Activated gamma-delta T cell (primary cell): ENCODE measurements at places on chromosomes 4 and X.

DNA sequence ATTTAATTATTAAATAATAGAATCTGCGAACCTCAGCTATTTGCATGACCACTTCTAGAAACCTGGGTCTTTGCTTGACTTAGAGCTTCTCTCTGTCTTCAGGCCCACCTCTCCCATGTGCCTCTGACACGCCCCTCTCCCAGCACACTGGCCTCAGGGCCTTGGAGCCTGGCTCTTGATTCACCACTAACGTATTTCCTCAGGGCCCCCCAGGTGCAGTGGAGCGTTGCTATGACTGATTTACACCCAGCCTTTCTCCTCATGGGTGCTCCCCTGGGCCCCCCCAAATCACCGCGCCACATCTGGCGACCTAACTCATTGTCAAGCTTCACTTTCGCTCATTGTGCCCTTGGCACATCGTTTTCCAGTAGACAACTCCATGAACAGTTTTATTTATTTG is 37.9 kb upstream of the TENM3 start:
- no peak for DNase-seq

DNA sequence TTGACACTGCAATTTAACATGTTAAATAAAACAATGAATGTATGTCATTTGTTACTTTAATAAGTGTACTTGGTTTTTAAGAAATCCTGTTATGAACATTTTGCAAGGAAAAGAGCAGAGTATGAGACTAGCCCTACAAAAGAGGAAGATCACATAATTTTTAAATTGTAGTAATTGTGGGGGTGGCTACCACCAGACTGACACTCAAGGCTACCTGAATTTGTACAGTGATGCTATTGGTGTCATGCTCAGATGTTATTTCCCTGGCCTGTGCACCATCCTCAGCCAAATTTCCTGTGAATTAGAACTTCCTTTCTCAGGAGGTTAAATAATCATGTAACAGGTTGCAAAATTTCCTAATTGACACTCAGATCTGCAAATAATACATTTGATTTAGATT is 157.5 kb downstream of the BANK1 start:
- no peak for DNase-seq

- DNase-seq = no peak
Observed at GRCh38 chrX:108811891-108812290, 75.5 kb upstream of the IRS4 start.

DNA sequence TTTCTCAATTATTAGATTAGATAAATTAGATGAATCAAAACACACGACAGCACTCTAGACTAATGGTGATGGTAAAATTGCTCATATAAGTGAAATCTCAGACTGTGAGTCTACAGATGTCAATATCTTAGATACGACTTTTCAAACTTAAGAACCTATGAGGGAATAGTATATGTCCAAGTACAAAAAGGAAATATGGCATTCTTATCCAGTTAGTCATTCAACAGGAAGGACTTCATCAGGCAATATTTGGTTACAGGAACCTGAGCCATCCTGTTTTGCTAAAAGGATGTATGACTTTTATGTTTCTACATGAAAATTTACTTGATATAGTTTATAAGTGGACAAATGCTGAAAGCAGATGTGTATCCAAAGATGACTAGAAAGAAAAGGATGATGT is 107.0 kb downstream of the CT47B1 start:
- DNase-seq = no peak

DNA sequence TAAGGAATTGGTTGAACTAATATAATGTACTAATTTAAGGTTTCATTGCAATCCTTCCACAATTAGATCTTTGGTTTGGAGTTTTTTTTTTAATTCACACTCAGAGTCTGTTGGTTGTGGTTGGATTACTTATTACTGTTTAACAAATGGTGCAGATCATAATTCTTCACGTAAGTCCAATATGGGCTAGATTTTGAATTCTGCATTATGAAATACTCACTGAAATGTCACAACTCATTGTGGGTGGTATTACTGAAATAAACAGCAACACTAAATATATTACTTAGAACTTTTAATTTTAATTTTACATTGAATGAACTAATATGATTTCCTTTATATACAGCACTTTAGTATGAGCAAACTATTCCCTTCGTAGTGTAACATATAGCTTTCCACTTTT is 94.2 kb upstream of the MYOZ2 start:
- no peak for DNase-seq

DNA sequence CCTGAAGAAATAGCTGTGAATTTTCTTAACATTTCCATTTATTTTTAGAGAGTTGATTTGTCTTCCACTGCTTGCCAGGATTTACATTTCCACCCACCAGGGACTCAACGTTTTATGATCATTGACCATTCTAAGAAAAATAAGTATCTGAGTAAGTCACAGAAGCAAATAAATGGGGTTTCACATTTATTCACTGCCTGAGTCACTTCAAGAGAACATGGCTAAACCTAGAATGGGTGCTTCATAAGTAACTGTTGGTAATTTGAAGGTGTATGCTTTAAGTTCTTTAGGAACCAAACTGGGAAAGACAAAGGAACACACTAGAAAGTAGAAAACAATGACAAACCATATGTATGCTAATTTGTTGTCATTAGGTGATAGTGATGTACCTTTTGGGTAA is 43.2 kb upstream of the GRIA3 start:
- no peak for DNase-seq

- no peak for DNase-seq
Observed at GRCh38 chrX:97673135-97673534, 789.4 kb downstream of the RPA4 start.

DNA sequence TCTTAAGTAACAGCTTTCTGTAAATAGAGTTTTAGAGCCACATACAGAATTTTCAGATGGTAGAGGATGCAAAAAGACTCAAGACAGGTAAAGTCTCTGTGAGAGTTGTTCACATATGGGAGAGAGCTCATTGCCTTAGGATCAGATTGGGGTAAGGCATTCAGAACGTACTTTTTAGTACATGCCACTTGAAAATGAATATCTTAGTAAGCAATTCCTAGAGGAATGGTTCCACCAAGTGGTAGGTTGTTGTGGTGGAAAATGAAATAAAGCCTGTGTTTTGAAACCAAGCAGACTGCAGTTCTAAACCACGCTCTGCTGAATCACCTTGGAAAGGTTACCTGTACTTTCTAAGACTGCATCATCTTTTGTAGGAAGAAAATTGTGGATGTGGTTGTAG is 547.0 kb upstream of the LCORL start:
- no peak for DNase-seq

GRCh38 chr4:9812501-9813340 is 31.3 kb downstream of the DRD5 start:
- no peak for DNase-seq

DNA sequence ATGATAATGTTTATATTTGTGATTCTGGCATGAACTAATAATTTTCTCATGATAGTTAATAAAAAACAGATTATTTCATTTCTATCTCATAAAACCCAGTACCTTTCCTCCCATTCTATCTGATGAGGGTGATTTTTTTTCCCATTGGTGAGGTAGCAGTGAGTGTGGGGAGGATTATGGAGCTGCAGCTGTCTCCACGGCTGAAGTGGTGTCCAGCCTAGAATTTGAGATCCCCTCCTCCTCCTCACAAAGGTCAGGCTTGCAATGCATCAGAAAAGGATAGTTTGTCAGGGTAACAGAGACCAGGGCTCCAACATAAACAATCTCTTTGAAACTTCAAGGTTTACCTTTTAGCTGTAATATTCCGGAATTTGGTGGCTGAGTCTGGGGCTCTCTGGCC is 60.9 kb downstream of the C4orf51 start:
- no peak for DNase-seq

- no peak for DNase-seq
Observed at GRCh38 chr4:56271131-56271530, 116.2 kb downstream of the AASDH start.

DNA sequence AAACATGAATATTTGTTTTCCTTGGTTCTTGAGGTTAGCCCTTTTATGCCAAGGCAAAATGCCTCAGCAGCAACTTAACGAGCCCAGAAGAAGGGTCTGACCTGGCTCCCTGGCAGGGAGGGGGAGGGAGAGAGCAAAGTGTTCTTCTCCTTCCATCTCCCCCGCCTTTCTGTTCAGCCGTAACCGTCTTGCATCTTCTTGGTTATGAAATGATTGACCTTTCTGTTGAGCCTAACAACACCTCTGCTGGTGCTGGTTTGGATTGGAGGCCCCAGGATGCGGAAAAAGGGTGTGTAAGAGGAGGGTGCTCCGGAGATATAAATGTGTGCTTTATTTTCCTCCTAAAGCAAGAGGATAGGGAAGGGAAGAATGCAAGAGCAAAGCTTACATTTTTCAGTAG is 44.7 kb downstream of the PTTG2 start:
- no peak for DNase-seq

- DNase-seq = no peak
Observed at GRCh38 chrX:30181353-30181752, 34.0 kb upstream of the MAGEB2 start.

DNA sequence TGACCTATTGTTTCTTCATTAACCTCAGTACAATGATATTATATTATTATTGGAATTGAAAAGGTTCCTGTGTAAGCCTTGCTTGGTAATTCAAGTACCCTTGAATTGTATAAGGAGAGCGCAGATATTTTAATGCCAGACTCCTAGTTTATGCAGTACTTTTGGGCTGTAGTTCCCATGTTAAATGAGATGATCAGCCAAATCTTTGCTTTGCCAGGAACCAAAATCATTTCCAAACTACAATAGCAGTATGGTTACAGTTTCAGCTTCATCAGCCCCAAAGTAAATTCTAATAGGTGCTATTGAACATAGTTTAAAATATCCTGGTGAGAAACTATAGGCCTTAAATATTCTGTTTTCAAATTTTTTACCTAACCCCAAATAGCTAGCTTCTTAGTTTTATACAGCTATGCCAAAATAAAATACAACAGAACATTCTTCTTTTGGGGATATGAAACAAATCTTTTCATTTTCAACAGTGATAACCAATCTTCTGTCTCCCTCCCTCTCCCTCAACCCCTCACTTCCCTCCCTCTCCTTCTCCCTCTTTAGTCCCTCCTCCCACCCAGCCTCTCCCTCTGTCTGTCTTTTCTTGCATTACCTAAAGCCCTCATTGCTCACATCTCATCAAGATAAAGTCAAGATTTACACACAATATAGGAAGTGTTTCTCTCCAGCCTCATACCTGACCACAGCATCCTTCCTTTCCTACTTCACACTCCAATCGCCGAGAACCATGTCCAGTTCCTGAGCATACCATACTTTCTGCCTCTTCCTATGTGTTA is 190.1 kb downstream of the SHROOM3 start:
- DNase-seq = no peak

- DNase-seq = no peak
Observed at GRCh38 chr4:80471756-80472155, 136.2 kb downstream of the CFAP299 start.

- no peak for DNase-seq
Observed at GRCh38 chr4:31341601-31342359, 621.6 kb downstream of the PCDH7 start.

GRCh38 chr4:185090592-185090991 is 52.5 kb upstream of the SLC25A4 start:
- DNase-seq = no peak

DNA sequence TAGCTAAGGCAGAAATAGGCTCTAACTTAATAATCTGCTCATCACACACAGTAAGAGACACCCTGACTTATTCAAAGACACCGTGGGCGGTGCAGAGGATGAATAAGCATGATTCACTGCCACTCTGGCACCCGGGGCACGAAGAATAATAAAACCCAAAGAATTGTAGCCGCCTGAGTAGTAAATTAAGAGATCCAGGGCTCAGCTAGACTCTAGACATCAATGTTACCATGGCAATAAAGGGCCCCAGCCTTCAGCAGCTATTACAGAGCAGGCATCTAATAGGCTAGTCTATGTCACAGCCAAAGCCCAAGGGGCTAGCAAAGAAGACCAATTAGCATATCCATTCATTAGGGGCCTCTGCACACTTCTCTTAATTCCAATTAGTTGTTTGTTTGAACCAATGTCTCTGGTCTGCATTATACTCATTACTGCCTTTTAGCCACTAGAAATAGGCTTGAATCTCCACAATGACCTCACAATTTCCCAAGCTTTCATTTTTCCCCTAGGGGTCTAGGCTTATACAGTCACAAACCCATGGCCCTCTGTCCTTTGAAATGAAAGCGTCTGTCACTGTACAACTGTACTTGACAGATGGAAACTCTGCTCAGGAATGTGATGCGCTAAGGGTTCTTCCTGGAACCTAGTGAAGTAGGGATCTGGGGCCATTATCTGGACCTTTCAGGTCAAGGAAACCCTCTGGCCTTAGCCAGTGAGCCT is 3.0 kb upstream of the ATP1B4 start:
- DNase-seq = no peak

DNA sequence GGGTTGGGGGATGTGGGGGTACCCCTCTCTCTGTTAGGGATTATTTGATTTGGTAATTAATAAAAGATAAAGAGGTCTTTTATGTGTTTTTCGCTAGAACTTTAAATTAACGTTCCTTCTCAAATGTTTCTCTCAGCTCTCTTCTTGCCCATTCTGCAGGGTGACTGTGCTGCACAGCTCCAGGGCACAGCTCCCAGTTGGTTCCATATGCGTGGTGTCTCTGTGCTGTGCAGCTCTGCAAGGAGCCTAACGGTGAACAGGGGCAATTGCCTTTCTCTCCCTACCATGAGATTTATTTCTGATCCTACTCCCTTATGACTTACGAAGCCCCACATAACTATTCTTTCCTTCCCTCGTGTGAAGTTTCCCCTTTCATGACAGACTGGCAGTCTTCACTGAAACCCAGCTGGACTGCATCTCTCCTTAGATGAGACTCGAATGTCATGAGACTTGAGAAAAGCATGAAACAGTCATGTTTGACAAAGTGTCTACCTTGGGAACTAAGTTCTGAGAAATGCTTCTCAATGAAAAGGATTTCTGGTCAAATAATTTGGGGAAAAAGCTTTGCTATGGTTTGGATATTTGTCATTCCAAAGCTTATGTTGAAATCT is 50.2 kb upstream of the SPRY1 start:
- no peak for DNase-seq

GRCh38 chr4:72827968-72828367 is 241.5 kb downstream of the COX18 start:
- no peak for DNase-seq

DNA sequence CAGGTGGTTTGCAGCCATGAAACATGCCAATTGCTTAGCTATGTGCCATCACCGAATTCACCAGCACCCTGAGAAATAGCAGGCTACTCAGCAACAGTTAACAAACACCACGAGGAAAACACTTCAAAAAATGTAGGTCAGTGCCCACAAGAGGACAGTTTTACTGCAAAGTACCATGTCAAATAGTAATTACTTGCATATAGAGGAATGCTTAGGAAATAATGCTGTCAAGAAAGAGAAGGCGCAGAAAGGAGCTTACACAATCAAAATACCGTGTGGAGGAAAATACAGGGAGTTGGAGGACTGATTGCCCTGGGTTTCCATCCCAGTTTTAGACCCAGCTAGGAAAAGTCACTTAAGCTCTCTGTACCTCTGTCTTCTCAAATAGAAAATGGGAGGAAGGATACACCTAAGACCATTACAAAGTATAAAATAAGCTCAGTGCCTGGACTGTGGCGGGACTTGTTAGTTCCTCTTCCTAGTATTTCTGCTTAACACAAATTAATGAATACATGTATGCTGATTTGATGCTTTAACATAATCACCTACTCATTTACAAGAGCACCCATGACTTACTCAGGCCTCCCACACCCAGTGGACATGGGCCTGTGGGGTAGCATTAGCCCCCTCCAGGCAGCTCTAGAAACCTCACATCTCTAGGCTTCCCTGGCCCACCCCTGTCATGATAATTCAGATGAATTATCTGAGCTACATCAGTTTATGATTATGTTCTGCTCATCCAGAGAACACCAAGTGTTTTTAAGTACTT is 44.5 kb upstream of the IL21 start:
- no peak for DNase-seq

- DNase-seq = no peak
Observed at GRCh38 chr4:74886484-74886883, 46.4 kb upstream of the PARM1 start.

GRCh38 chr4:121156822-121157769 is 7.0 kb downstream of the TNIP3 start:
- peak; percentile 4 for DNase-seq
